AG20443 (cell line): ENCODE measurements at places on chromosomes 3 and 15.

DNA sequence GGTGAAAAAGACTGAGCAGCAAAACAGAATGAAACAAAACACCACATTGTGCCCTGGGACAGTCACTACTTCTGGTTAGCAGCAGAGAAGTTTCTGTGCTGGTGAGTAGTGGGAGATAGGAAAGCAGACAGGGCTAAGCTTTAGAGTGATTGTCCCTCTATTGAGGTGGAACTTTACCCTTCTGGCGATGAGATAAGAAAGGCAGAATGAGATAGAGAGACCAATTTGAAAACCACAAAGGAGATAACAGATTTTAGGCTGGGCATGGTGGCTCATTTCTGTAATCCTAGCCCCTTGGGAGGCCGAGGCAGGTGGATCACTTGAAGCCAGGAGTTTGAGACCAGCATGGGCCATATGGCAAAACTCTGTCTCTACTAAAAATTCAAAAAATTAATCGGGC is 208.5 kb downstream of the TBL1XR1 start:
- no peak for DNase-seq

DNA sequence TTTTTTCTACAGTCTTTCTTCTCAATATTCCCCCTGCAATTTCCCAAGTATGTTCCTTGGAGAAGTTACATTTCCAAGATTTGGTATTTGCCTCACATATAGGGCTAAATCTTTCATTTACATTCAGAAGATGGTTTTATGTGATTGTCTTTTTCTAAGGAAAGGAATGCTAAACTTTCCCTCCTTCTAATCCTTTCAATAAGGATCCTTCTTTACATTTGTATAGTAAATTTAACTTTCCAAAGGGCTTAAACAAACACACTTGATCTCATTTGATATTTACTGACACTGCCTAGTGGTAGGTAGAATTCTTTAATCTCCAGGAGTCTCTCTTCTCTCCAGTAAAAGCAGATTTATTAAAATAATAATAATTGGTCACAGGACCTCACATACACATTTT is 185.3 kb downstream of the LSAMP start:
- DNase-seq: no peak

DNA sequence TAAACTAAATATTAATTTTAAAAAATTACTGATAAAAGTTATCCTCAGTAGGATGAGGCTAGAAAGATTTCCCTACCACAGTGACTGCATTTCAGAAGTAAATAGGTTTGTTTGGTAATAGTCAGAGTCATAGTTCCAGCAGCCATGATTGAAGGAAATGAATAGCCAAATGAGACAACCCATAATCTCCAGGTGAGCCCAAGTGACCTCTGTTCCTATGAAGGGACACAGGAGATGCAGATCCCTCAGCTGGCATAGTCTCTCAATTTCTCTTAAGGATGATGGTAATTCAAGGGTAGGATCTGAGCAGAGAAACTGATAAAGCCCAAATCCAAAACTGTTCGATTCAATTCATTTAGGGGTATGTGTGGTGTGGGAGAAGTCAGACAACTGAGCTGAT is 461.8 kb downstream of the RAP2B start:
- no peak for DNase-seq

DNA sequence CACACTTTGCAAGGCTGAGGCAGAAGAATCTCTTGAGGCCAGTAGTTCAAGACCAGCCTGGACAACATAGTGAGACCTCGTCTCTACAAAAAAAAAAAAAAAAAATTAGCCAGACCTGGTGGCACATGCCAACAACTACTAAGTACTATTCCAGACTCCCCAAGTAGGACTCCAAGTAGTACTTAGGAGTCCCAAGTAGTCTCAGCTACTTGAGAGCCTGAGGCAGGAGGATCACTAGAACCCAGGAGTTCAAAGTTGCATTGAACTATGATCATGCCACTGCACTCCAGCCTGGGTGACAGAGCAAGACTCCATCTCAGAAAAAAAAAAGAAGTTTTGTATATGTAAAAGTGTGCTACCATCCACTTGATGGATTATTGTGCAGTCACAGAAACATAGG is 486.6 kb downstream of the SOX2 start:
- no peak for DNase-seq

DNA sequence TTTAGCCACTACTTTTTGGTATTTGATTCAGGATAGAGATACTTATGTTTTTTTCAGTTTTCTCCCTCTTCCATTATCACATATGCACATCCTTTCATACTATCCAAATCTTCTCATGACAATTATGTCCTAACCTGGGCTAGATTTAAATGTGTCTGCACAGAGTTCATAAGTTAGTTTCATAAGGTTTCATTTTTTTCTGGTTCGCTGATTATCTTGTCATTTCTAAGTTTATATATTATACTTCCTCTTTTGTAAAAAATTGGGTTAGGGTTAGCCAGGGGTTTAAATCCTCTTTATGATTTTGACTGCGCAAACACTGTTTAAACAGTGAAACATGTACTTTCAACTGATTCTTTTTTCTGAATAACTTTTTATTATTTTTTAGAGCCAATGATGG is 148.6 kb downstream of the SST start:
- DNase-seq: no peak

GRCh38 chr3:128170866-128171516 is 17.7 kb downstream of the EEFSEC start:
- DNase-seq: peak; percentile 88

GRCh38 chr15:41031232-41032078 is 78.2 kb downstream of the CHAC1 start:
- DNase-seq: no peak

DNA sequence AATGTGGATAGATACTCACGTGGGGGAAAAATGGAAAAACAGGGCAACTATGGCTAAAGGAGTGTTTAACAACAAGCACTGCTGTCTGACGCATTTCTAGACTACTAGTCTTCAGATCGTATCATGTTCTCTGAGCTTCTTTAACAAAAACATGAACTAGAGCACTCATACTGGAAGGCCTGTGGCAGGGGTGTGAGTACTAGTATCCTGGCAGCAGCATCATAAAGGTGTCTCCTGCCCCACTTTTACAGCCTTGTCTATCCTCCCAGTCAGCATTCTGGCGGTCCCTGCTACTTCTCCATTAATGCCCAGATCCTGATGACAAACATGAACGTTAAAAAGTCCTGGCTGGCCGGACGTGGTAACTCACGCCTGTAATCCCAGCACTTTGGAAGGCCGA is 4.0 kb downstream of the FMN1 start:
- no peak for DNase-seq

DNA sequence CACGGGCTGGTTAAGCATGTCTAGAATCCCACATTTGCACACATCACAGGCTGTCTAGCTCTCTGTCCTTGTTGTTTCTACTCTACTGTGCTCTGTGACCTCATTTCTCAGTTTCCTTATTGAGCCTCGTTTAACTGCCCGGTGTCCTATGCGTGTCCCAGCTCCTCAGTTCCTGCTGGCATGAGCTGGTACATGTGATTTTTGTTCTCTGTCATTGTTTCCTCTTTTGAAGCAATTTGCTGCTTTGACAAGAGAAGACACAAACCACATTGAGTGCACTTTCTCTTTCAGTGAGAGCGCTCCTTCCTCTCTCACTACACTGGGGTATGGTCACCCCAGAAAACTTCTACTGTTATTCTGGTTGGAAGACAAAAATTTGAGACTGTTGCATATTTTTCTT is 563.5 kb downstream of the PDCD6IP start:
- DNase-seq: no peak

- DNase-seq: peak; percentile 24
These were observed 4.0 kb downstream of the LAMP3 start for GRCh38 chr3:183158551-183159006.

- DNase-seq: no peak
These were observed 158.9 kb downstream of the ISL2 start for GRCh38 chr15:76495487-76495886.

DNA sequence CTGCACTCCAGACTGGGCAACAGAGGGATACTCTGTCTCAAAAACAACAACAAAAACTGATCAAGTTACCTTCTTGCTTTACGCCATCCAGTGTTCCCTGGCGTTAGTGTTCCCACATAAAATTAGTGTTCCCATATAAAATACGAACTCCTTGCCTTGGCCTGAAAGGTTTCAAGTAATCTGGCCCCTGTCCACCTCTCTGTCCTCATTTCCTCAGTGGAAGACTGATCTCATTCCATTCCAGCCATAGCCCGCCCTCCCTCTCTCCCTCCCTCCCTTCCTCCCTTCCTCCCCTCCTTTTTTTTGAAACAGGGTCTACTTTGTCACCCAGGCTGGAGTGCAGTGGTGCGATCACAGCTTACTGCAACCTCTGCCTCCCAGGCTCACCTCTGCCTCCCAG is 2.8 kb upstream of the CAND2 start:
- no peak for DNase-seq

GRCh38 chr15:71207141-71207540 is 91.9 kb downstream of the THSD4 start:
- no peak for DNase-seq

GRCh38 chr15:59283717-59284391 is 77.2 kb downstream of the LDHAL6B start:
- no peak for DNase-seq

- no peak for DNase-seq
These were observed 103.7 kb upstream of the AADACL2 start for GRCh38 chr3:151630035-151630434.

DNA sequence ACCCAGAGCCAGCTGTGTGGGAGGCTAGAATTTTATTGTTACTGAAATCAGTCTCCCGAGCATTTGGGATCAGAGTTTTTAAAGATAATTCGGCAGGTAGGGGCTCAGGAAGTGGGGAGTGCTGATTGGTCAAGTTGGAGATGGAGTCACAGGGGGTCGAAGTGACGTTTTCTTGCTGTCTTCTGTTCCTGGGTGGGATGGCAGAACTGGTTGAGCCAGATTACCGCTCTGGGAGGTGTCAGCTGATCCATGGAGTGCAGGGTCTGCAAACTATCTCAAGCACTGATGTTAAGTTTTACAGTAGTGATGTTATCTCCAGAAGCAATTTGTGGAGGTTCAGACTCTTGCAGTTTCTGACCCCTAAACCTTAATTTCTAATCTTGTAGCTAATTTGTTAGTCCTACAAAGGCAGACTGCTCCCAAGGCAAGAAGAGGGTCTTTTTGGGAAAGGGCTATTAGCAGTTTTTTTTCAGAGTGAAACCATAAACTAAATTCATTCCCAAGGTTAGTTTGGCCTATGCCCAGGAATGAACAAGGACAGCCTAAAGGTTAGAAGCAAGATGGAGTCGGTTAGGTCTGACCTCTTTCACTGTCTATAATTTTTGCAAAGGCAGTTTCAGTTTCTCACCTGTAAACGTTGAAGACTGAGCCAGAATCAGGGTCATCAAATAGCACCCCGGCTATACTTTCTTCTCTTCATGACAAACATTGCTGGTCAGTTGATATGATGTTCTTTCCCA is 28.2 kb downstream of the FLNB start:
- no peak for DNase-seq
